ENCODE measurements at places on chromosomes 2 and 18.

GRCh38 chr2:121086450-121086849 is 198.6 kb downstream of the TFCP2L1 start:
- no peak for DNase-seq

GRCh38 chr2:112151271-112151670 is 13.1 kb downstream of the FBLN7 start:
- DNase-seq: no peak

GRCh38 chr2:72895154-72895553 is 7.9 kb downstream of the SPR start:
- DNase-seq: no peak

GRCh38 chr2:114784890-114785583 is 342.6 kb downstream of the DPP10 start:
- DNase-seq: no peak

GRCh38 chr2:219142329-219142728 is 18.3 kb downstream of the NHEJ1 start:
- DNase-seq: peak; percentile 66

GRCh38 chr2:232652505-232652851 is 19.1 kb downstream of the EFHD1 start:
- DNase-seq: no peak

DNA sequence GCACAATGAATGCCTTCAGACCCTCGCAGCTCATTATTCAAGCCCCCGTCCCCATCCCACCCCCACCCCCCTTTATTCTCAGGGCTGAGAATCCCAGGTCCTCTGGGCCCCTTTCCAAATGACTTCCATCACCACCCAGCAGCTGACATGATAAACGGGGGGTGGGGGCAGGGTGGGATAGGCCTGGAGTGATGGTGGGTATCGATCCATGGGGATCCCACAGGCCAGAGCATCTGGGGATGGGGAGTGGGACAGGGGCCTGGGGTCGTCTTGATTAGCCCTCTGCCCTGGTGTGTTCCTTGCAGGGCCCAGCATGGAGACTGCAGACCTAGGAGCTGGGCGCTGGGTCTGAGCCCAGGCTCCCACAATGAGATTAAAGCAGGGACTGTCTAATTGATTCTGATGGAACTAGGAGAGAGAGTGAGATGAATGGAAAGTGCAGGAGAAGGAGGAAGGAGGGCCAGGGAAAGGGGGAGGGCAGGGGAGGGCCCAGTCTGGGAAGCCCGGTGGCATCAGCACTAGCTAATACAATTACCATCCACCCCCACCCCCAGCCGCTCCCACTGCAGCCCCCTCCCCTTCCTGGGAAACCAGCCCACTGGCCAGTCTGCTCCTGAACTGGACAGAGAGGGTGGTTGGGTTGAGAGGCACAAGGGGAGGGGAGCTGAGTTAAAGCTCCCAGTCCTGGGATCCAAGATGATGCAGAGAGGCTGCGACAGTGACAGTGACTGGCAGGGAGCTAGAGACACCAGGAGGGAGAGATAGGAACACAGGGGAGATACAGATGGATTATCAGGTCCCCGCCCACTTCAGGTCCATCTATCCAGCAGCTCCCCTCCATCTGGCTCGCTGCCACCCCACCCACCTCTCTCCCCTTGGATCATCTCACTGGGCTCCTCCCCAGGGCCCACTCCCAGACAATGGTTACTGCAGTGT is 13.1 kb upstream of the TNS1 start:
- no peak for DNase-seq

DNA sequence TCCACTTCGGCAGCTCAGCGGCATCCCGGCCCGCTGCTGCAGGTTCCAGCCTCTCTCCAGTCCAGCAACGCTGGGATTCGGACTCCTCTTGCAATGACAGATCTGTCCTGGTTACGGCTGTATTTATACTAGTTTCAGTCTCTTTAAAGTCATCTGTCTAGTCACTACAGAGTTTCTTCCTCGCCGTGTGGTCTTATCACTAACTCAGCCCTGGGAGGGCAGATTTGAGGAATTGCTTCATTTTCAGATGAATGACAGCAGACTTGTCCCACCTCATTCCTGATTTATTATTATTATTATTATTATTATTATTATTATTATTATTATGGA is 2.2 kb downstream of the KLHL29 start:
- DNase-seq: no peak

GRCh38 chr2:23423062-23423872 is 38.3 kb downstream of the KLHL29 start:
- no peak for DNase-seq

DNA sequence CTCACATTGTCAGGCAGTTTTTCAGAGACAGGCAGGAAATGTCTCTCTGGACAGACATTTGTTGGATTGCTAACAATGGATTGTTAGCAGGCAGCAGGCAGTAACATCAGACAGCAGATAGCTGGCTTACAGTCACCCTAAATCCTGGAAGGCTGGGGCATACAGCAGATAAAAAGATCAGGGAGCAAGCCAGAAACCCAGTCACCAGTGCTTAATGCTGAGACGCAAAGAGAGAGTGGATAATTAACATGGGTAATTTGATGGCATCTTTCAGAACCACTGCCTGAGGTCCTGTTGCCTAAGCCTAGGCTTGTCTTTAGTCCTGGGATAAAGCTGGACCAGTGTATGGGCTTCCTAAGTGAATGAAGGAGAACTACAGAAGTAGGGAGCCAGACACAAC is 22.4 kb downstream of the MC4R start:
- no peak for DNase-seq

DNA sequence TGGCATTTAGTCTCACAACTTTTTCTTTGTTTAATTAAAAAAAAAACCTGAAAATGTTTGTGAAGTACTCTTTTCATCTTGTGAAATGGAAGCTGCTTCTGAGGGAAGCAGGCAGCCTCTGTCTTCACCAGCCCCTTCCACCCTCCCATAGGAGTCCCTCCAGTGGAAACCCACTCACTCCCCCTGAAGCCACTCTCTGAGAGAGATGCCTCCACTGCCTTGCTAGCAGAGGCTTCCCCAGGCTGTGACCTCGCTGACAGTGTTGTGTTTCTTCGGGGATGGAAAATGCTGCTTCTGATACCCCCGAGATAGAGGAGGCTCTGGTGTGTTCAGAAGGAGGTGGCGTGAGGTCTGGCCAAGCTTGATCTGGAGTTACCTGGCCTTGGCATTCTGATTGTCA is 59.9 kb downstream of the SH3RF3 start:
- no peak for DNase-seq

DNA sequence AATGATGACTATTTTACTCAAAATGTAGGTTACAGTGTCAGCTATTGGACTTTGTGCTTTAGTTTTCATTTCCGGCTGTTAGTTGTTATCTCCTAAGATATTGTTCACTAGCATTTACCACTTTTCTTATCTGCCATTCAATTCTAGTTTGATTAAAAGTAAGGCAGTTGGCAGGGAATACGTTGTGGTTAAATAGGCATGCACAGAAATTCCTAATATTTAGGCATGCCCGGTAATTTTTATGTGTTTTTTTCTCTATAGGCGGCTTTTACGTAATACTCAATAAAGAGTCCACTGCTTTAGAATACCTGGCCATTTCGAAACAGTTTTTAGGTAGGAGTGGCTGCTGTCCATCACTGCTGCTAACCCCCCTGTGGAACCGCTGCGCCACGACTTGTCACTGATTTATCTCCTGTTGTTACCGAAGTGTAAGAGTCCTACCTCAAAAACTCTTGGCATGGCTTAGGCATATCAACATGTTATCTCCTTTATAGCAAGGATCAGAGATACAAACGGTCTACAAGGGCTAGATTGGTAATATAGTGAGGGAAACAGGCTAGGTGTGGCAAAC is 39.5 kb downstream of the BABAM2 start:
- DNase-seq: no peak

GRCh38 chr18:62717169-62717924 is 2.0 kb downstream of the PHLPP1 start:
- no peak for DNase-seq

DNA sequence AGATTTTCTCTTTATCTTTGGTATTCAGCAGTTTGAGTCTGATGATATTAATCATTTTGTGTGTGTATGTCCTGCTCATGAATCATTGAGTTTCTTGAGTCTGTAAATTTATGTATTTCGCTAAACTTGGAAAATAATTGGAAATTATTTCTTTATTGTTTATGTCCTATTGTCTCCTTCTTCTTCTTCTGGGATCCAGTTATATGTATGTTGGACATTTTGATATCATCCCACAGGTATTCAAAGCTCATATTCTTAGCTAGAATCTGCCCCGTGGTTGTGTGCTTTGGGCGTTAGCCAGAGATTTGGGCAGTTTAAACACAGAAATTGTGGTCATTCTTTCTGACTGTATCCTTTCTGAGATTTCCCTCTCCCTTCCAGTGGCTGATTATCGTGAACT is 243.0 kb upstream of the SPRED2 start:
- DNase-seq: no peak

DNA sequence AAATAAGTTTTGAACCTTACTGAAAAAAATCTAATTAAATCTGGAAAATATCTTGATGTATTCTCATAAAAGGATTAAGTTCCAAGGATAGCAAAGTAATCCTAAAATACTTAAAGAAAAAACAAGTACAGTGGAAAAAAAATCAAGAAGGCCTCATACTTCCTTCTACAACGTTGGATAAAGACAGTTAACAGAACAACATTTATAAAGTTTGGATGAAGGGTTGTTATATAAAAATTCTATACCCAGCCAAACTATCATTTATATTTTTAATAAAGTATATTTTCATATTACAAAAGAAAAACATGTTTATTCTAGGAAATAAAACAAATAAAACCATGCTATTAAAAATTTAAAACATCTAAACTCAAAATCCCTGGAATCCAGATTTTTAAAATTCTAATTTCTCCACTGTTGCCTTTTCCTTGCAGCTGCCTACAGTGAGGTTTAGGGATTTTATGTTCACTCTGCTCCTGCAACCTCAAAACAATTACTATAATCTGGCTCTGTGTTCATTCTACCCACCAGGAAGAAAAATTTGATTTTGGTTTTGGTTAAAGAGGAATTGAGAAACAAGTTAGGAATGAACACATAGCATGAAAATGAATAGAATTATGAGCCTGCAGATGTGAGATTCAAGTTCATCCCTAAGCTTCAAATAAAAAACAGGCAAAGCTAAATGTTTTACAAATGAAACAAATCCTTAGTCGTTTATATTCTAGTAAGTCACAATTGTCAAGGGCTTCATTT is 142.8 kb downstream of the LPIN1 start:
- DNase-seq: no peak

DNA sequence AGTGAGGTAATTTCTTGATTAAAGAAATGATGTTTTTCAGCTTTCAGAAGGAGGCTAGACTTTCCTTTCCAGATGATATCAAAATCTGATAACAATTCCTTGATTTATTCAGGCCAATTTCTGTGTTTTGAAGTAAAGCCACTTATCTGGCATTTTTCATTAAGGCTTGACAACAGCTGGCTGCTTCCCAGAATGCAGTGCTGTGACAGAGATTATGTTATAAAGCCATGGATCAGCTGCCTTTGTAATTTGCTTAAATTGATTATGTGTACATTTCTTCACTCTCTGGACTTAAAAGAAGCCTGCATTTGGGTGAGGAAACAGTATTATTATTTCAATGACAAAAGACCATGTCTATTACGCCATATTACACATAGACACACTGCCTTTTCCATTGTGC is 136.0 kb downstream of the PLCL1 start:
- DNase-seq: no peak
